ENCODE measurements at places on chromosomes 7 and 10.

GRCh38 chr7:100402241-100402640 lies 26.3 kb downstream of the ZCWPW1 start:
- DNase-seq: no peak

DNA sequence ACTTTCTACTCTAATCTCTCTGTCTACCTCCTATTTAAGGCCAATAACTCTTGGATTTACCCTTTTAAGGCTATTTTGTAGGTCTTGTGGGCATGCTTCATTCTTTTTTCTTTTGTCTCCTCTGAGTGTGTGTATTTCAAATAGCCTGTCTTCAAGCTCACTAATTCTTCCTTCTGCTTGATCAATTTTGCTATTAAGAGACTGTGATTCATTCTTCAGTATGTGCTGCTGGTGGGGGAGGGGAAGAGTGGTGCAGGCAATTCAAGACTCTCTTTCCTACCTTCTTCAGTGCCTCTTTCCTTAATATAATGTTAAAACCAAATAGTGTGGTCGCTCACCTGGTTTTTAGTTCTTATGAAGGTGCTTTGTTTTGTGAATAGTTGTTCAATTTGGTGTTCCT lies 20.0 kb downstream of the ABCB1 start:
- no peak for DNase-seq

- no peak for DNase-seq
Measured at GRCh38 chr10:28343987-28344895, 41.4 kb upstream of the MPP7 start.

DNA sequence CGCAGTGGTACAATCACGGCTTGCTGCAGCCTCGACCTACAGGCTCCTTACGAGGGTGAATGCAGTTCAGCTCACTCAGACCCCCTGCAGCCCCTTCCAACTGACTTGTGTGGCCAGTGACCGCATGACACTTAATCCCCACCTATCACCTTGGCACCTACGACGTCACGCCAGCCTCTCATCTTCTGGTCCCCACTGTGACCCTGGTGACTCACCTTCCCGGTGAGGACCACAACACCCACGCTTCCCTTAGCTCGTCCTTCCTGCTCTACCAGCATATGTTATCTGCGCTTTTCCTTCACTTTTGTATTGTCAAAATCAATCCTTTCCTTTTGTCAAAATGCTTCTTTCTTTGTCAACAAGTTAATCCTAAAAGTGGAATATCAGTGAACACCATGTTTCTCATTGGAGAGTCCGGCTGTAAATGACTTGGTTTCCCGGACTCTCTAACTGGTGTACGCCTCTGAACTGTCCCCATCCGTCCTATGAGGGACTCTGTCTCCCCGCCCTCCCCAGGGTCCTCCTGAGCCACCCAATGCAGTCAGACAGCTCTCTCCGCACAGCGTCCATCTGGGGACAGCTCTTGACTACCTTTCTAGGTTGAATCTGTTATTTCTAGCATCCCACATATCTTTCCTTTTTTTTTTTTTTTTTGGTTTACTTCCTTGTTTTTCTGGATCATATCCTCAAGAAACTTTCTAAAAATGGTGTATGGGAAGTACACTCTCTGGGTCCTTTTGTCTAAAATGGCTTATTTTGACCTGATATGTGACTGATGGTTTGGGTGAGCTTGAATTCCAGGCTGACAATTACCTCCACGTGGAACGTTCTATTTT lies 37.3 kb downstream of the CFAP46 start:
- no peak for DNase-seq

- DNase-seq: no peak
Measured at GRCh38 chr7:66643395-66643794, 14.7 kb downstream of the KCTD7 start.

DNA sequence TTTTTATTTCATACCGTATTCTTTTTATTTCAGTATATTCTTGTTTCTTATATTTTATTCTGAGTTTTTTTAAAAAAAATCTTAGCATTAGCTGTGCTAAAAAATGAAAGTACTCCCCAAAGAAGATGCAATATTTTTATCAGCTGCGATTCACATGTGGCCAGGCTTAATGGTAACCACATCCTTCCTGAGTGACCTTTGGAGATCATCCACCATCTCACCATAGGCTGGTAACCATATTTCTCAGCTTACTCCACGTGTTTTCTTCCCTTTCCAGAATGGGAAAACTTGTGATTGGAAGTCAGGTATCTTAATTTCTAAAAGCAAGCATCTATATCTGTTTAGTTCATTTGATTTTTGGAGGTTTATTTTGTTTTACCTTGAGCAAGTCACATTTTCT lies 18.8 kb upstream of the LIPM start:
- no peak for DNase-seq

Data from thoracic aorta (tissue), 2 donors.